Activated naive CD8-positive, alpha-beta T cell treated with anti-CD3 and anti-CD28 coated beads for 36 hours (primary cell): ENCODE measurements at places on chromosomes 6 and 20. TPM values are rescaled to one million over a fixed set of nuclear protein-coding genes. Genes with fewer than 3 reads are reported as not detected.

The FRK gene
- 0.08 TPM for total RNA-seq

The CHRNA4 gene
- not detected for total RNA-seq

DNA sequence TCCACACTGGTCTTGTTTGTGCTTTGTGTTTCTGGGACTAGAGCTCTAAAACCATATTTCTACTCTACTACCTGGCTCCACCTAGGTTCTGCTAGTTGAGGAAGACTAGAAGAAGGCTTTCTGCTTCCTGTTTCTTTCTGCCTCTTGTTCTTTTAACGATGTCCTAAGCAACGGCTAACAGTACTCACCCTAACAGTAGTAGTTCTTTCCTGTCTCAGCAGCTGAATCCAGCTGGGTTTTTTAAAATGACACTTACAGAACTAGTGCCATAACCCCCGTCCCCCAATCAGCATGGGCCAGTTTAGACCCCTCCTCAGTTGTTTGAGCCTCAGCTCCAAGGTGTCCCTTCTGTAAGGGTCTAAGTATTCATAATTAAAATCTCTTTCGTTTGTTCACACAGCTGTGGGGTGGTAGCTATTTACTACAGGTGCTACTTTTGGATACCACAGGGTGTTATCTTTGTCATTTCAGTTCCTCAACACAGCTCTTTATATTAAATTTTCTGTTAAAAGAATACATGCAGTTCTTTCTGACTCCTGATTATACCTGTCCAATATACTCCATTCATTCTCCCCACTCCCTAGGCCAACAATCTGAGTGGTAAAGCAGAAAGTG, 790.2 kb downstream of the DHX35 start:
- H3K4me1 ChIP-seq: no peaks in the 10 kb centered on the region
- H3K27ac ChIP-seq: no peak overlapping the region
- no peak overlapping the region for H3K4me3 ChIP-seq
- H3K27me3 ChIP-seq: no peaks in the 10 kb centered on the region
- DNase-seq: no peak

DNA sequence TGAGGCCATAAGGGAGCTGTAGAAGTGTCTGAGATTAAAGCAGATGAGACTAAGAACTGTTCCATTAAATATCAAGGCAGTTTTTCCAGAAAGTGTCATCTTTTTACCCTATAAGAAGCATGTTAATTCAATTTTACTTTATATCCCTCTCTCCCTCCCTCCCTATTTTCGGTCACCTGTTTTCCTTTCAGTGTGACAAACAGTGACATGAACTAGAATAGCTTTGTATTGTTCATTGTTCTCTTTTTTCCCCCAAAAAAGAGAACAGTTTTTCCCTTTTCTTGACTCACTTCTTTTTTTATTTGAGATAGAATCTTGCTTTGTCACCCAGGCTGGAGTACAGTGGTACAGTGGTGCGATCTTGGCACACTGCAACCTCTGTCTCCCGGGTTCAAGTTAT, 269.3 kb downstream of the ZFAND3 start:
- H3K27ac ChIP-seq: no peak overlapping the region
- no peaks in the 10 kb centered on the region for H3K27me3 ChIP-seq
- peaks cover 23% of the 10 kb centered on the region for H3K36me3 ChIP-seq
- no peaks in the 10 kb centered on the region for H3K4me1 ChIP-seq
- H3K4me3 ChIP-seq: no peak overlapping the region
- DNase-seq: no peak

DNA sequence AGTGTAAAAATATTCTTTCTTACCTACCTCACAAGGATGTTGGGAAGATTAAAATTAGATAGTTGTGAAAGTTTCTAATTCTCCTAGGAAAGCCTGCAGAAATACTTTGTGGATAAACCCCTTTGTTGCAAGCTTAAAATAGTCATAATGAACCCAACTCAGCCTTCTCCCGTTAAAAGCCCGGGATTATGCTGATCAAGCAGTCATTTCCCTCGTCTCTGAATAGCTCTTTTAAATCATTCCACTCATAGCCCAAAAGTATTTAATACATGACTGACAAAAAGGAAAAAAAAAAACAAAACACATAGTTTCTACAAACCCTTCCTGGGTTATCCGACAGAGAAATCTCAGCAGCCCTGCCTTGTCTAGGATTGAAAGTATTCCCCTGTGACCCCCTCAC, 10.9 kb upstream of the METTL24 start:
- H3K27me3 ChIP-seq: no peaks in the 10 kb centered on the region
- H3K36me3 ChIP-seq: no peaks in the 10 kb centered on the region
- H3K4me3 ChIP-seq: no peak overlapping the region
- H3K4me1 ChIP-seq: peaks cover 39% of the 10 kb centered on the region
- H3K27ac ChIP-seq: no peak overlapping the region
- no peak for DNase-seq

DNA sequence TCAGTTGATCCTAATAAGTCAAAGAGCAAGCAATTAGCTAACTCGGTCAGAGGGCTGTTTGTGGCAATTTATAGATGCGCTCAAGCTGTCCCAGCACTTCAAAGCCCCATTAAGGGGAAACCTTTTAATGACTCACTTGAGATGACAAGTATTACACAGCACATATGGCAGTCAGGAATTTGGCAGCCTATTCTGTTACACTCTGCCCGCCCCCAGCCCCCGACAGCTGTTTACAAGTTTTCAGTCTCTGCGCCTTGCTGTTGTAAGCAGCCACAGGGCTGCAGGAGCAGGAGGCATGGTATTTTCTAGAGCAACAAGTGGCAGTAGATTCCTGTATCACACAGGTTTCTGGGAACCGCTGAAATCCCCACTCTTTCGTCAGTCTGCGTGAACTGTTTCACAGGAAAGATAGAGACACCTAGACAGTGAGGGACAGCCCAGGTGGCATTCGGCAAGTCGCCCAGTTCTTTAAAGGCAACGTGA, 263.0 kb downstream of the FOXC1 start:
- H3K27me3 ChIP-seq: no peaks in the 10 kb centered on the region
- no peak for DNase-seq
- H3K4me1 ChIP-seq: peaks cover 4% of the 10 kb centered on the region
